ENCODE measurements at places on chromosomes 5 and 9. TPM values are rescaled to one million over a fixed set of nuclear protein-coding genes. Genes with fewer than 3 reads are reported as not detected.

Gene RIOK2
- 28.1 TPM for total RNA-seq

Gene CDX1
- total RNA-seq: not detected

Gene PCDHGA8
- 0.09 TPM for total RNA-seq

Gene CLTB
- total RNA-seq: 52.8 TPM

Gene GADD45G
- 8.9 TPM for total RNA-seq

Gene FGF10
- not detected for total RNA-seq

Gene SPINK6
- total RNA-seq: not detected

Gene SH3PXD2B
- total RNA-seq: 0.28 TPM

Gene ZNF608
- total RNA-seq: not detected

Gene CDH12
- not detected for total RNA-seq

Gene FAM13B
- total RNA-seq: 44.8 TPM

Gene MARCOL
- total RNA-seq: not detected

Gene WDR31
- 0.99 TPM for total RNA-seq

Gene OBP2A
- not detected for total RNA-seq

Gene IL3
- not detected for total RNA-seq

Gene DOCK2
- total RNA-seq: 266 TPM

Gene DMGDH
- total RNA-seq: 0.67 TPM

Gene TRIP13
- total RNA-seq: 18.3 TPM

Gene GABRA6
- total RNA-seq: not detected

Gene RANBP6
- 27.7 TPM for total RNA-seq

Gene IFT74
- total RNA-seq: 10.1 TPM

Gene MORN5
- not detected for total RNA-seq

Gene LCN9
- total RNA-seq: not detected

Gene OR4F3
- total RNA-seq: not detected

Gene KIF24
- 7.5 TPM for total RNA-seq

Gene SPATA31A7
- total RNA-seq: not detected

Gene CD72
- 15.3 TPM for total RNA-seq

Gene OTULINL
- total RNA-seq: 67.7 TPM

Gene MTRR
- total RNA-seq: 56.3 TPM

Gene PRR16
- not detected for total RNA-seq

Gene CCL28
- total RNA-seq: 18.0 TPM

Gene PLPP7
- 0.42 TPM for total RNA-seq

Gene SCGB3A1
- total RNA-seq: 7.1 TPM

Gene PLAC8L1
- not detected for total RNA-seq

Gene TMOD1
- total RNA-seq: 0.79 TPM

Gene NTRK2
- not detected for total RNA-seq

Gene IFNA16
- not detected for total RNA-seq

Gene SLC36A2
- not detected for total RNA-seq

Gene SMIM3
- 16.8 TPM for total RNA-seq

Gene EFNA5
- total RNA-seq: not detected

Gene TMEM174
- total RNA-seq: not detected

Gene LVRN
- total RNA-seq: not detected

Gene TLX3
- not detected for total RNA-seq

Measured in activated naive CD8-positive, alpha-beta T cell treated with anti-CD3 and anti-CD28 coated beads, Interleukin-2, amount 10 ng/mL, durations not matched to agents 7 days and 5 days (primary cell).